ENCODE measurements at places on chromosomes 7 and 10. TPM values are rescaled to one million over a fixed set of nuclear protein-coding genes. Genes with fewer than 3 reads are reported as not detected.

Gene RAB19
- total RNA-seq, result not detected

Gene SPDYE9
- not detected for total RNA-seq

Gene OTUD1
- 4.6 TPM for total RNA-seq

Gene CDK14
- 49.6 TPM for total RNA-seq

Gene PNLIPRP1
- total RNA-seq, result not detected

Gene CNTNAP2
- total RNA-seq, result under 0.01 TPM

Gene ITGA8
- total RNA-seq, result 1.1 TPM

Gene ASB15
- total RNA-seq, result not detected

Gene DYNC1I1
- total RNA-seq, result 2.1 TPM

Gene RNF32
- 1.2 TPM for total RNA-seq

Gene ARHGEF35
- total RNA-seq, result 2.1 TPM

Gene TUBB8
- total RNA-seq, result not detected

Gene JAKMIP3
- total RNA-seq, result 0.11 TPM

Gene MUC3A
- total RNA-seq, result under 0.01 TPM

Gene ALOX5
- not detected for total RNA-seq

Gene ZKSCAN5
- total RNA-seq, result 13.7 TPM

Gene GHRHR
- not detected for total RNA-seq

Gene MOGAT3
- not detected for total RNA-seq

Gene DLG5
- 45.2 TPM for total RNA-seq

Gene GNG11
- 63.4 TPM for total RNA-seq

Gene KIF11
- 59.2 TPM for total RNA-seq

Gene DOCK1
- 85.2 TPM for total RNA-seq

Gene RAB11FIP2
- total RNA-seq, result 24.9 TPM

Gene PRSS1
- total RNA-seq, result not detected

Gene HMX2
- not detected for total RNA-seq

Gene PRF1
- total RNA-seq, result not detected

Gene PRKAR2B
- total RNA-seq, result 23.4 TPM

Gene PIK3AP1
- total RNA-seq, result 0.12 TPM

Gene GIMAP7
- total RNA-seq, result not detected

Gene IRF5
- total RNA-seq, result 0.37 TPM

Gene ZWINT
- total RNA-seq, result 25.2 TPM

Gene CAMK1D
- total RNA-seq, result 5.6 TPM

Gene SEMA3A
- 113 TPM for total RNA-seq

Gene ABCB4
- total RNA-seq, result 0.44 TPM

Gene SLC26A4
- 0.44 TPM for total RNA-seq

Gene TMEM140
- total RNA-seq, result 6.2 TPM

Gene CRHR2
- total RNA-seq, result not detected

Gene RTKN2
- 6.3 TPM for total RNA-seq

Gene TDRD1
- 0.62 TPM for total RNA-seq
